T-helper 22 cell (primary cell): ENCODE measurements at places on chromosomes 3 and 15.

DNA sequence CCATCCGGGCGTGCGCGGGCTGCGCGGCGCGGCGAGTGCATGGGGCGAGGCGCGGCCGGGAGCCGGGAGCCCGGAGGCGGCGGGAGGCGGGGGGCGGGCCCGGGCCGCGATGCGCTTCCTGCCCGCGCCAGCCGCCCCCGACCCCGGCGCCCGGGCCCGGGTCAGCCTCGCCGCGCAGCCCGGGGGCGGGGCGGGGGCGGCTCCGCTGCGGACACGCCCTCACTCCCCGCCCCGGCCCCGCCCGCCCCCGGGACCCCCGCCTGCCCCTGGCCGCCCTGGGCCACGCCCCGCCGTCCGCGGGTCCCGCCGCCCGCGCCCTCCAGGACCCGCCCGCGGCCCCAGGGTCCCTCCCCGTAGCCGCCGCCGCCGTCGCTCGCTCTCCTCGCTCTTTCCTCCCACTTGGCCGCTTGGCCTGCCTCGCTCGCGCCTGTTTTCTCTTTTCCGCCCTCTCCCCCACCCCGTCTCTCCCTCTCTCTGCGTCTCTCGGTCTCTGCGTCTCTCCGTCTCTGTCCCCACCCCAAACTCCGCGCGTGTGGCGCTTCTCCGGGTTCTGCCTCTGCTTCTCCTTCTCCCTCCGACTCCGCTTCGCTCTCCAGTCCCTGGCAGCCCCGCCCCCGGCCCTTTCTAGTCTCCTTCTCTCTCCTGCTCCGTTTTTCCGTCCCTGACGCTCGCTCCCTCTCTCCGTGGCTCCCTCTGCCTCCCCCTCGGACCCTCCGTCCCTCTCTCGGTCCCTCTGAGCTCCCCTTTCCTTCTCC lies at the start of gene PLXND1:
Gene PLXND1, minus strand, starts transcription at position 41 of the 755 bp plus-strand sequence. Its CDS starts 37 bp downstream, at position 4.
- DNase-seq, result peak; percentile 42

GRCh38 chr3:187969581-187969950 lies 184.4 kb upstream of the LPP start:
- DNase-seq, result no peak

DNA sequence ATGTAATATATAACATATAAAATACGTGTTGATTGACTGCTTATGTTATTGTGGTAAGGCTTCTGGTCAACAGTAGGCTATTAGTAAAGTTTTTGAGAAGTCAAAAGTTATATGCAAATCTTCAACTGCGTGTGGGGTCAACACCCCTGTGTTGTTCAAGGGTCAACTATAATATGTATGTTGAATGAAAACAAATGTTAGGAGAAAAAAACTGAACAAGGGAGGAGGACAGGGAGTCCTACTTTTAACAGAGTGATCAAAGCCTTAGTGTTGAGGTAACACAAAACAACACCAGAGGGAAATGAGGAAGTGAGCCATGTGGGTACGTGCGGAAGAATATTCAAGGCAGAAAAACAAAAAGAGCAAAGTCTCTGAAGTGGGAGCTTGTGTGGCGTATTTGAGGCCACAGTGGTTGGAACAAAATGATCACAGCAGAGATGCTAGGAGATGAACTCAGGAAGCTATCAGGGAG lies 62.5 kb downstream of the SFMBT1 start:
- DNase-seq, result peak; percentile 42

- no peak for DNase-seq
These were observed 49.5 kb downstream of the TLE3 start for GRCh38 chr15:70048198-70048565.

GRCh38 chr3:5194801-5195509 lies 7.4 kb downstream of the EDEM1 start:
- DNase-seq, result peak; percentile 57

GRCh38 chr3:16512435-16513140 lies 911 bp downstream of the RFTN1 start:
- DNase-seq, result peak; percentile 19

DNA sequence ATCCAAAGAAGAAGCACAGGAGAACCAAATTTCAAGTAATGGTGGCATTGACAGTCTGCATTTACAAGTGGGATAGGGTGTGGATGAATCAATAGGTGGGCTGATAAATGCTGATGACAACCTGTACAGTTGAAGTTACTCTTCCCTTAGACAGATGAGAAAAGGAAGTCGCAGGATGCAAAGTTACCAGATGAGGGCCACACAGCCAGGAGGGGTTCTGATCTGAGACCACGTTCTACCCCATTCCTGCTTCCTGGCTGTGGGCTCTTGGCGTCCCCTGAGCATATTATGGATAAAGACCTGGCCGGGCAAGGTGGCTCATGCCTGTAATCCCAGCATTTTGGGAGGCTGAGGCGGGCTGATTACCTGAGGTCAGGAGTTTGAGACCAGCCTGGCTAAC lies 104.6 kb downstream of the EOMES start:
- no peak for DNase-seq

DNA sequence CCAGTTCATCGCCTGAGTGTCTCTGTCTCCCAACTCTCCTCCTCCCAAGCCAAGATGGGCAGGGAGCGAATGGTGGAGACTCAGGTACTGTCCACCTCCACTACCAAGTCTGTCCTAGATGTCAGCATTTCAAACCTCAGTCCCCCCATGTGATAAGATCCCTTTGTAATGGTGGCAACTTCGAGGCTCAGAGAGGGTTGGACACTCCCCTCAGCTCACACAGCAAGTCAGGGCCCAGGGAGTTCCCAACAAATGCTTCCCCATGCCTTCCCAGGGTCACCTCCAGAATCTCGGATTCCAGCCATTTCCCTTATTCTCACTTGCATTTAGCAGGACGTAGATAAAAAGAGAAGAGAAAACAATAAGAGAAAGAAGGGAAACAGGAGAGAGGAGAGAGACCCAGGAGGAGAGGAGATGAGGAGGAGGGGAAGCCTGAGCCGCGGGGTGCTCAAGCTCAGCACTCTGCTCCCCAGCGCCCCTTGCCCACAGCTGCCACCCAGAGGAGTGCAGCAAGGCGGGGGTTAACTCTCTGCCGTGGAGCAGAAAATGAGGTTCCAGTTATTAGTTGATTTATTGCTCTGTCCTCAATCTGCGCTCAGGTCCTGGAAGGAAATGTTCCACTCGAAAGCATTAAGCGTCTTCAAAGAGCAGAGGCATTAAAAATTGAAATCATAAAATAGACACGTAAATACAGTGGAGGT lies 84.1 kb upstream of the LINGO1 start:
- DNase-seq, result no peak

DNA sequence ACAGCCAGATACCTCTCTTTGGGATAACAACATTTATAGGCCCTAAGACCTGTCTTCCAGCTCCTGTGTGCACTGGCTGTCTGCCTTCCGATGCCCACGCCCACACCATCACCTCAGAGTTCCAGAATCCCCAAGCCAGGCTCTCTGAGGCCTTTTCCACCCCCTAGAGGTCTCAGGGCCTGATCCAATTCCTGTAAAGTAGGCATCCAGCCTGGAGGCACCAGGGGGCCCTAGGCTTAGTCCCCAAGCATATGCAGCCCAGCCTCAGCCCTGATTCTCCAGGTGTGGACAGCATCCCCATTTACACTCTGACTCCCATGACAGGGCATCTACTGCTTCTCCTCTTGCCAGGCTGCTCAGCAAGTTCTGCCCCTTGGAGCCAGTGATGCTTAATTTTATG lies 72.7 kb upstream of the CORO2B start:
- no peak for DNase-seq

GRCh38 chr15:96960711-96961480 lies 630.4 kb downstream of the NR2F2 start:
- no peak for DNase-seq

- no peak for DNase-seq
These were observed 298.3 kb upstream of the NR2E3 start for GRCh38 chr15:71511796-71512681.

DNA sequence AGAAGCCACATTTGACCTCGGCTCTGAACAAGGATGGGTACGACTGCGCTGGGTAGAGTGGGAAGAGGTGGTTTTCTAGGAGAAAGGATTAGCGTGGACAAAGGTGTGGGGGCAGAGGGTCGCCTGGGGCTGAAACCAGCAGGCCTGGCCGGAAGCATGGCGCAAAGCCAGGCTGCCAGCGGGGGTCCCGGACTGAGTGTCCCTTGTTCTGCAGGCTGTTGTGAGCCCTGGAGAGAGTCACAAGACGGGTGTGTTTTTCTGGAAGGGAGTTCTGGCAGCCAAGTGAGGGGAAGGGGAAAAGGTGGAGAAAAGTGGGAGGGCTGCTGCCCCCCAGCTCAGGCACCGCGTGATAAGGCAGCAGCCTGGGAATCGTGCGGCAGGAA lies 98.5 kb upstream of the MEF2A start:
- DNase-seq, result no peak

- DNase-seq, result no peak
These were observed 18.8 kb downstream of the CA12 start for GRCh38 chr15:63362885-63363284.
